ENCODE measurements at places on chromosomes 13 and 19. TPM values are rescaled to one million over a fixed set of nuclear protein-coding genes. Genes with fewer than 3 reads are reported as not detected.
A peak's percentile ranks its signal among the peaks of the same experiment; 100 is the strongest.

The GPC5 gene
- not detected for total RNA-seq

The MAST1 gene
- not detected for total RNA-seq

The PLVAP gene
- not detected for total RNA-seq

The COX7A1 gene
- total RNA-seq: 87.0 TPM

The PCP2 gene
- not detected for total RNA-seq

The SLC15A1 gene
- total RNA-seq: not detected

The DLL3 gene
- total RNA-seq: not detected

The ETV2 gene
- 1.2 TPM for total RNA-seq

- H3K27ac ChIP-seq: no peak overlapping the region
- no peak for DNase-seq
Measured at GRCh38 chr13:76336889-76337844, 549.0 kb downstream of the KCTD12 start.

GRCh38 chr13:49806126-49806536 lies 13.6 kb upstream of the KPNA3 start:
- no peak overlapping the region for H3K4me3 ChIP-seq
- H3K36me3 ChIP-seq: no peaks in the 10 kb centered on the region
- no peak for DNase-seq
- peaks cover 16% of the 10 kb centered on the region for H3K27me3 ChIP-seq

DNA sequence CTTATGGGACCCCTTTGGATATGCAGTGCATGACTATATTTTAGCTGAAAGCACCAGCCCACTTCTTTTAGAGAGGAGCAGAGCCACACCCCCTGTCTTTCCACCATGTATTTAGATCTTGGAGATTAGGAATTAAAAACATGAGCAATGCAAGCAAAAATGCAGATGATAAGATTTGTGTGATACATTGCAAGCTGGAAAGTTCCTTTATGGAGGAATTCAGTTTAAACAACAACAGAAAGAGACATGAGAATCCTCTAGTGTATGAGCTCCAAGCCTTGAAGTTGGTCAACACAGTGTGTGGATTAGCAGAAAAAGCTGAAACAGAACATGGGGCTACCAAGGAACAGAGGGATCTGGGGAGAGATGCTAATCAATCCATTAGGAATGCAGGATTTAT lies 529.8 kb upstream of the NBEA start:
- DNase-seq: peak; percentile 55
- peaks cover 50% of the 10 kb centered on the region for H3K4me1 ChIP-seq
- H3K4me3 ChIP-seq: no peak overlapping the region

DNA sequence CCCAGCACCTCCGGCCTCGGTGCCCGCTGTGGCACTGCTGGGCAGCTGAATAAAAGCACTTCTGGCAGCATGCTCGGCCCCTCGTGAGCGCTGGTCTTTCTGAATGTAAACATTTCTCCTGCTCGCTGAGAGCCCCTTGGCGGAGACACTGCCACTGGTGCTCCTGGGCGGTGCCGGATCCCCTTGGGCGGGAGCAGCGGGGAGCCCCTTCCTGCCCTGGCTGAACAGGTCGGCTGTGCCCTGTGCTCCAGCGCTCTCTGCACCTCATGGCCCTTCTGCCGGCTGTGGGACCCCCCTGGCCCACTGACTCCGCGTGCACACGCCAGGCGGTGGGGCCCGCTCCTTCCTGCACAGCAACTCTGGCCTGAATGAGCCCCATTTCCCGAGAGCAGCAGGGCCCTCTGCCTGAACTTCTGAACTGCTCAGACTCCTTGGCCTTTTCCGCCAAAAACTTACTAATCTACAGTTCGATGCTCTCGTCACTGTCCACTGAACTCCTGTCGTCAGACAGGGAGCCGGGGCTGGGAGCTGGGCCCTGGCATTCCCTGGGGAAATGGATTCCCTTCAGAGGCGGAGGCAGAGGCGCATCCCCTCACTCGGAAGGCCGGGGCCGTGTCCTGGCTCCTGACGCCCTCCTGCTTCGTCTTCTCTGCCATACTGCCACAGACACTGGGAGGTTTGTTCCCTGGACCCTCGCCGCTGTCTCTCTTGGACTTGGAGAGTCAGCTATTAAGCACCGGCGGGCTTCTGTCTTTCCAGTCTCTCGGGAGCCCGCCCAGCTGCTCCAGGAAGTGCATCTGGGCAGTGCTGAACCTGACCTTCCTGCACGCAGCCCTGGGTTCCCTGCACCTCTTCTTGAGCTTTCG lies 14.2 kb downstream of the RB1 start:
- no peak for DNase-seq
- H3K36me3 ChIP-seq: peaks cover 75% of the 10 kb centered on the region
- no peaks in the 10 kb centered on the region for H3K4me1 ChIP-seq
- H3K4me3 ChIP-seq: no peak overlapping the region
- no peaks in the 10 kb centered on the region for H3K27me3 ChIP-seq
- no peak overlapping the region for H3K27ac ChIP-seq

GRCh38 chr13:113634279-113635047 lies 23.5 kb downstream of the ATP4B start:
- no peaks in the 10 kb centered on the region for H3K27me3 ChIP-seq
- no peak overlapping the region for H3K4me3 ChIP-seq
- no peak overlapping the region for H3K27ac ChIP-seq
- H3K4me1 ChIP-seq: no peaks in the 10 kb centered on the region
- H3K36me3 ChIP-seq: peaks cover 52% of the 10 kb centered on the region
- DNase-seq: no peak

DNA sequence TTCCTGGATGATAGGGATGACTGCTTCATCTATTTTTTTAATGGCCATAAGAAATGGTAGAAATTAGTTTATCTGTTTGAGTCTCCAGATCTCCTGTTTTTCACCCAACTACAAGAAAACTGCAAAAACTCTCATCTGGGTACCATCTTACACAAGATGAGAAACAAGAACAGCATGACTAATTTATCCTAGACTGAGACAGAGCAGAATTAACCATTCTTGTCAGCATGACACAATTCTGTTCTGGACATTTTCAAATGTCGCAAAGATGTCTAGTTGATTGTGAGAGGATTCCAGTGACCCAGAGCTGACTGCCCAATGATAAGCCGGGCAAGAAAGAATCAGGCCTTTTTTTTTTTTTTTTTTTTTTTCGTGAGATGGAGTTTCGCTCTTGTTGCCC lies 12.8 kb downstream of the ZNF43 start:
- DNase-seq: no peak
- no peak overlapping the region for H3K27ac ChIP-seq
- no peaks in the 10 kb centered on the region for H3K27me3 ChIP-seq
- H3K4me3 ChIP-seq: no peak overlapping the region
- H3K36me3 ChIP-seq: peaks cover 63% of the 10 kb centered on the region

- H3K4me3 ChIP-seq: no peak overlapping the region
- no peak overlapping the region for H3K27ac ChIP-seq
- peaks cover 56% of the 10 kb centered on the region for H3K36me3 ChIP-seq
- H3K27me3 ChIP-seq: peaks cover 3% of the 10 kb centered on the region
- H3K4me1 ChIP-seq: peaks cover 41% of the 10 kb centered on the region
- DNase-seq: no peak
Measured at GRCh38 chr13:98222816-98223215, 45.7 kb upstream of the RNF113B start.

GRCh38 chr13:99922631-99923404 lies 48.7 kb downstream of the ZIC5 start:
- H3K4me1 ChIP-seq: peaks cover 8% of the 10 kb centered on the region
- no peaks in the 10 kb centered on the region for H3K36me3 ChIP-seq
- no peak for DNase-seq

- peaks cover 27% of the 10 kb centered on the region for H3K4me1 ChIP-seq
- H3K36me3 ChIP-seq: no peaks in the 10 kb centered on the region
- DNase-seq: no peak
Measured at GRCh38 chr19:7196763-7197118, 97.5 kb downstream of the INSR start.

GRCh38 chr19:10145031-10145430 lies 25.3 kb upstream of the EIF3G start:
- H3K27me3 ChIP-seq: peaks cover 5% of the 10 kb centered on the region
- no peak for DNase-seq
- H3K4me3 ChIP-seq: no peak overlapping the region
- H3K27ac ChIP-seq: no peak overlapping the region

GRCh38 chr13:84358601-84359000 lies 476.3 kb upstream of the SLITRK1 start:
- H3K36me3 ChIP-seq: peaks cover under 1% of the 10 kb centered on the region
- no peaks in the 10 kb centered on the region for H3K27me3 ChIP-seq
- peaks cover 82% of the 10 kb centered on the region for H3K4me1 ChIP-seq
- H3K4me3 ChIP-seq: peak overlapping the region; percentile 1
- DNase-seq: peak; percentile 41

DNA sequence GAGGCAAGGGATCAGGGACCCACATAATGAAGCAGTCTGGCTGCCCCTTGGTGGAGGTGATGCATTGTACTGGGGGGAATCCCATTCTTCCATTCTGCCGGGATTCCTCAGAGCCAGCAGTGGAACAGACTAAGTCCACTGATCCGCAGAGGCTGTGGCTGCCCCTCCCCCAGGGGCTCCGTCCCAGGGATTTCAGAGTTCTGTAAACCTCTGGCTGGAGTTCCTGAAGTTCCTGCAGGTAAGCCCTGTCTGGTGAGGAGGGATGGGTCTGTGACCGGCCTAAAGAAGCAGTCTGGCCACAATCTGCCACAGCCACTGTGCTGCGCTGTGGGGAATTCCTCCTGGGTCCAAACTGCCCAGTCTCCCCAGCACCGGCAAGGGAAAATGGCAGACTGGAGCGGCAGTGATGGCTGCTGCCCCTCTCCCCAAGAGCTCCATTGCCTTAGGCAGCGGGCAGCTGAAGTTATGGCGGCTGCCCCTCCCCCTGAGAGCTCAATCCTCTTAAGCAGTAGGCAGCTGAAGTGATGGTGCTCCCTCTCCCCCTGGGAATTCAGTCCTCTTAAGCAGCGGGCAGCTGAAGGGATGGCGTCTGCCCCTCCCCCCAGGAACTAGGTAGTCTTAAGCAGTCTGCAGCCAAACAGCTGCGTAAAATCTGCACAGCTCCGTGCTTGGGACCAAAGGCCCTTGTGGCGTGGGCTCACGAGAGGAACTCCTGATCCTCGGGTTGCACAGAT lies 155.7 kb downstream of the PCDH17 start:
- H3K27ac ChIP-seq: no peak overlapping the region
- H3K4me3 ChIP-seq: no peak overlapping the region
- H3K36me3 ChIP-seq: no peaks in the 10 kb centered on the region
- H3K4me1 ChIP-seq: no peaks in the 10 kb centered on the region
- DNase-seq: no peak

GRCh38 chr19:38371081-38371480 lies 3.3 kb upstream of the PSMD8 start:
- no peak for DNase-seq
- peaks cover 3% of the 10 kb centered on the region for H3K36me3 ChIP-seq
- no peak overlapping the region for H3K27ac ChIP-seq
- H3K27me3 ChIP-seq: peaks cover 28% of the 10 kb centered on the region
- H3K4me3 ChIP-seq: no peak overlapping the region

DNA sequence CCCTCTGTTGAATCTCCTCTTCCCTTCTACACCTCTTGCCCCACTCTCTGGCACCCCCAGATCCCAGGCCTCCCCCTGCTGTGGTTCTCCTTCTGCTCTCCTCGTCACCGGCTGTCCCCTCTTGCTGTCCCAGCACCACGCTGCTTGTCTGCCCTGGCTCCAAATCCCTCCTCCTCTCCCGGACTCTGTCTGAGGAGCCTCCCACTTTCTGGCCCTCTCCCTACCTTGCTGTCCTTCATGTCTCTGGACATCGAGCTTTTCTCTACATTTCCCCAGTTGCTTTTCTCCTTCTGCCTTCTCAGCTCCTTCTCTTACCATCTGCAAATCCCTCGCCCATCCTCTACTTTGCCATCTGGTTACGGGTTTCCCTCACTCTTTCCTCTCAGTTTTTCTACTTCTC lies 1.2 kb downstream of the ZNF347 start:
- H3K4me3 ChIP-seq: peak overlapping the region; percentile 87
- DNase-seq: no peak
- H3K36me3 ChIP-seq: peaks cover 47% of the 10 kb centered on the region
- peak overlapping the region; percentile 10 for H3K27ac ChIP-seq
- peaks cover 4% of the 10 kb centered on the region for H3K27me3 ChIP-seq

DNA sequence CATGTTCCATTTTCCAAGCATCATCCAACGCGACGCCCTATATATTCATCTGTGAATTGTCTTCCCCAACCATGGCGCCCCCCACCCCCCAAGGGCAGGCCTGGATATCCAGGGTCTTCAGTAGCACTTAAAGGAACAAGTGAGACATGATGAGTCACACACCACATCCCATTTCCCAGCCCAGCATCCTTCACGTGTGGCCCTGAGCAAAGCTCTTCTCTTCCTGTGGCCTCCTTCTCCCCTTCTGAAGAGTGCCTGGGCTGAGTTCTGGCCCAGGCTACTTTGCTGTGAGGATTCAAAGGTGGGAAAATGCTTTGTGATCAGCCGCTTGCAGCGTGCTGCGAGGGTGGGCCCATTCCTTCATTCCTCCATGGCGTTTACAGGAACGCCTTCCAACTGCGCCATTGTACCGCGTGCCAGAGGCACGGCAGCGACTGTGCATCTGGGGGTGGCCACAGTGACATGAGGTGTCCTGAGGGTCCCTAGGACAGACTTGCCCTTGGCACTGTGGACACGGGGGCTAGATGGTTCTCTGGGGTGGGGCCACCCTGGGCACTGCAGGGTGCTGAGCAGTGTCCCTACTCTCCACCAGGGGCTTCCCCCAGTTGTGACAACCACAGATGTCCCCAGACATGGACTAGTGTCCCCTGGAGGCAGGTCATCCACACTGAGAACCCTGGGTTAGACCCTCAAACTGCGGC lies 11.7 kb downstream of the PLIN4 start:
- no peak overlapping the region for H3K4me3 ChIP-seq
- H3K27me3 ChIP-seq: peaks cover 8% of the 10 kb centered on the region
- H3K4me1 ChIP-seq: peaks cover 11% of the 10 kb centered on the region
- peak overlapping the region; percentile 72 for H3K27ac ChIP-seq

DNA sequence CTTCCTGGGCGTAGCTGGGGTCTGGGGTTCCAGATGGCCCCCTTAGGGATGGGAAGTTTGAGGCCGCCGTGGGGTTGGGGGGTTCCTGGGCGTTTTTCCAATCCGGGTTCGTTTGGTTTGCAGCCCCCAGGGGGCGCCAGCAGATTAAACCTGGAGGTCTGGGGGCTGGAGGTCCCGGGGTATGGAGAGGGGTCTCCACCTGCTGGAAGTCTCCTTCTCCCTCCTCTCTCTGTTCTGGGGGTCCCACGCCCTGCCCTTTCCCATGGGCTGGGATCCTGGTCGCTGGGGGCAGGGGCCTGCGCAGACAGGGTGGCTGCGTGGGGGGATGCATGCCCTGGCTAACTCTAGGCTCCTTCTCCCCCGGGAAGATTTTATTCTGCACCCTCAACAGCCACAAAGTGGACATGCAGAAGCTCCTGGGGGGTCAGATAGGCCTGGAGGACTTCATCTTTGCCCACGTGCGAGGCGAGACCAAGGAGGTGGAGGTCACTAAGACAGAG lies 899 bp downstream of the GIPC3 start:
- H3K36me3 ChIP-seq: no peaks in the 10 kb centered on the region
- no peak for DNase-seq
- peaks cover 7% of the 10 kb centered on the region for H3K27me3 ChIP-seq
- no peaks in the 10 kb centered on the region for H3K4me1 ChIP-seq
- H3K4me3 ChIP-seq: no peak overlapping the region
